ENCODE measurements at places on chromosomes 5 and 9. TPM values are rescaled to one million over a fixed set of nuclear protein-coding genes. Genes with fewer than 3 reads are reported as not detected.

PDE6A gene
- polyA plus RNA-seq: 0.06 TPM

MAN2A1 gene
- polyA plus RNA-seq: 40.4 TPM

TMEM252 gene
- polyA plus RNA-seq: 1.0 TPM

TMEM174 gene
- polyA plus RNA-seq: not detected

PIP5KL1 gene
- 5.3 TPM for polyA plus RNA-seq

DNAH5 gene
- 0.57 TPM for polyA plus RNA-seq

- no peak for DNase-seq
Observed at GRCh38 chr5:72140711-72141110, 33.4 kb downstream of the MAP1B start.

DNA sequence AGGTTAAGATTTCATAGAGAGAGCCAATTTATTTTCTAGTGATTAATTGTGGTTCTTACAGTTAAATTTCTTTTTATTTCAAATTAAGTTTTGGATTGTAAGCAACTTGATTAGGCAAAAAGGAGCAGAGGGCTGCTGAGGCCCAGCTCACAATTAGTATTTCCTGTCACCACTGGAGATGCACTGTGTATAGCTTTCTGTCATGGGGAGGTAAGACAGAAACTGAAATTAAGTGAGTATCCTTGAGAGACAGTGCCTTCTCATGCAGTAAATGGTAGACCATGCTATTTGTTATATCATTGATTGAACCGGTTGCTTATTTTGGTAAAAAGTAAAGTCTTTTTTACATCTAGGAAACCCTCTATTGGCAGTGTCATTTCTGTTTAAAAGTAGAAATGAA lies 190.7 kb downstream of the CCDC171 start:
- no peak for DNase-seq

- no peak for DNase-seq
Observed at GRCh38 chr5:125310749-125311148, 564.3 kb upstream of the ZNF608 start.

DNA sequence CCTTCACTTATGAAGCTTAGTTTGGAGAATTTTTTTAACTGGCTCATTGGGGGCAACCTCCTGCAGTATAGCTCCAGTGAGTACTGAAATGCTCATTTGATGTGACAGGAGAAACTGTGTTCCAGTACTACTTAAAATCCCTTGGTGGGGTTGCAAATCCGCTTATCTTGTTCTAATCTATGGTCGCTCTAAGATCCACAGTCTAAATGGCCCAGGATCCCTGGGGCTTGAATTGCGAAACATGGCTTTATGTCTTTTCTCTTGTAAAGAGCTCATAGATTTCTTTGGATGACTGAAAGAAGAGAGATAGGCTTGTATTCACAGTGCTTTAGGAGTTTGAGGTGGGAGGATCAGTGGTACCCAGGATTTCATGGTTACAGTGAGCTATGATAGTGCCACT lies 52.7 kb downstream of the ADAMTSL1 start:
- DNase-seq: no peak

DNA sequence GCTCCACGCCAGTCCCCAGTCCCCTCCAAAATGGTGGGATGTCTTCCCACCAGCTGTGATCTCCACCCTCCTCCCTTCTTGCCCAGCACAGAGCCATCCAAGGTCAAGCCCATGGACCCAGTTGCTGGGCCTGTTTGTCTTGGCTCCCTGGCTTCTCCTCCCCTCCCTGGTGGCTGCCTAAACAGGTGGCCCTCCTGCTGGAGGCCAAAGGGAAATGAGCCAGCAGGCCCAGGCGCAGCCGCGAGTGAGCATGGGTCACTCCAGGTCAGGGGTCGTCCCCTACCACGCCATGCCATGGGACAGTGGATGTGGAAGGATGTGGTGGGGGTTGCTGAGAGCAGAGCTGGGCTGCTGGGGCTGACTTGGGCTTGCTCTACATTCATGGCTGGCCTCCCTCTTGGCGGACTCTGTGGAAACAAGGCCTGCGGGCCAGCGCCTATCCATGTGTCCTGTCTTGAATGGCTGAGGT lies 33.6 kb downstream of the COL15A1 start:
- no peak for DNase-seq

DNA sequence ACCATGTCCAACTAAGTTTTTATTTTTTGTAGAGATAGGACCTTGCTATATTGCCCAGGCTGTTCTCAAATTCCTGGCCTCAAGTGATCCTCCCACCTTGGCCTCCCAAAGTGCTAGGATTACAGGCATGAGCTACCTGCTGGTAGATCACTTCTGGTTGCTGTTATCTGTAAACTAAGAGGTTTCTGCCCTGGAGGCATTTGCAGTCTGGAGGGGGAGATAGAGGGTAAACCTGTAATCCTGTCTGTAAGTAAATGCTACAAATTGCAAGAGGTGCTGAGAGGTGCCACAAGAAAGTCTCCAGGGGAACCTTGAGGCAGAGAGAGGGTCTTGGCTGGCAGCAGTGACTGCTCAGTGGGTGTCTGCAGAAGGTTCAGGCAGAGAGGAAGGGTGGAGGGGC lies 29.0 kb upstream of the GGTA1 start:
- no peak for DNase-seq

DNA sequence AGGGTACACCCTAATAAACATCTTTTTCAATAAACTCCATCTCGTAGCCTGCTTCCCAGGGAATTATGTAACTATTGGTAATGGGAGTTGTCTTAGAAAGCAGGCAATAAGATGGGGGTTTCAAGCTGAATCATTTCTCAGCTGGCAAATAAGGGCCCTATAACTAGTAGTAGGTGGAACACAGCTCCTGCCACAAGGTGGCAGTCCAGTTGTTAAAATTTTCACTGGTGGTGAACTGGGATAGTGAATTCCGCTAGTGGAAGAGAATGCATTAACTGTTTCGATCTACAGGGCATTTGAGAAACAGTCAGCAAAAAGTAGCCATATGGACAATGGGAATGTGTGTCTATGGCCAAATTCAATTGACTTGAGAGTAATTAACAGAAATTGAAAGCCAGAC lies 27.7 kb downstream of the PCDHB15 start:
- DNase-seq: no peak

- no peak for DNase-seq
Observed at GRCh38 chr9:76996700-76997099, 22.8 kb upstream of the FOXB2 start.

- peak; percentile 35 for DNase-seq
Observed at GRCh38 chr5:121949885-121950284, 11.9 kb upstream of the SRFBP1 start.

DNA sequence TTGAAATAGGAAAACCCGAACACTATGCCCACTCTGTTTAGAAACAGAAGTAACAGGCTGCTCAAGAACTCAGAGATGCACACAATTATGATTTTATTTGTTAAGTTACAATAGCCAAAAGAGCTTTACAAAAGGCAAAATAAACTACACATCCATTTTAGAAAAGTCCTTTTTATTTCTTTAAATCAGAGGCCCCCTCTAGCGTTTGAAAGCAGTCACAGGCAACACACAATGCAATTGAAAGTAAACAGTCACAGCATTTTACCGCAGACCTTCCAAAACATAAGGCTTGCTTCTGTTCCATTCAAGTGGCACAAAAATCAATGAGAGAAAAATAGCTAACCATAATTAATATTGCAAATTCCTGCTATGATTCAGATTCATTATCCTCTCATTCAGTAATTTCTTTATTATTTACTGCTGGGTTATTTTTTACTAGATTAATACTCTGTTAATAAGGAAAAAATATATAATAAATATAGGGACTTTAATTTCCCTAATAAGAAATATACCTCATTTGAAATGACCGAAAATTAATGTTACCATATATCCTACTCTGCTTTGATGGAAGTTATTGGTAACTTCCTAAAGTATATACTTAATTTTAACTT lies 78.3 kb downstream of the CEP120 start:
- peak; percentile 19 for DNase-seq

- DNase-seq: no peak
Observed at GRCh38 chr5:34620185-34620584, 35.9 kb upstream of the RAI14 start.

DNA sequence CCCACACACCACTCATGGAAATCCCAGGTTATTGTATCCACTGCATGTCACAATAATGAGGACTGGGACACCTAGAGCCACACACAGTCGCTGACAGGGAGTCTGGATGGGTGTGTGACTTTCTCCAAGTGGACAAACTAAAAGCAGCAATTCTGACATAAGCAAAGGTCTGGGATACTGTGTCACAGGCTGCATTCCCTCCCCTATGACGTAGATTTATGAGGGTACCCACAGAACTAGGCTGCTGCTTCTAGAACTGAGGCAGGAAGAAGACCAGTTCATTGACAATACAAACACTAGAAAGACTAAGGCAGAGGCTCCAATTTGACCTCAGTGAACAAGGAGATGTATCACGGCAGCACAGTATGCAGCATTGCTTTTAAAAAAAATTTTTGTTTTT lies 63.6 kb upstream of the TBCA start:
- DNase-seq: no peak

- no peak for DNase-seq
Observed at GRCh38 chr9:115263371-115264075, 145.6 kb upstream of the TNC start.

- DNase-seq: no peak
Observed at GRCh38 chr5:122311497-122311960, 508 bp upstream of the SNCAIP start.

GRCh38 chr9:130835441-130836298 lies 616 bp downstream of the ABL1 start:
- no peak for DNase-seq

DNA sequence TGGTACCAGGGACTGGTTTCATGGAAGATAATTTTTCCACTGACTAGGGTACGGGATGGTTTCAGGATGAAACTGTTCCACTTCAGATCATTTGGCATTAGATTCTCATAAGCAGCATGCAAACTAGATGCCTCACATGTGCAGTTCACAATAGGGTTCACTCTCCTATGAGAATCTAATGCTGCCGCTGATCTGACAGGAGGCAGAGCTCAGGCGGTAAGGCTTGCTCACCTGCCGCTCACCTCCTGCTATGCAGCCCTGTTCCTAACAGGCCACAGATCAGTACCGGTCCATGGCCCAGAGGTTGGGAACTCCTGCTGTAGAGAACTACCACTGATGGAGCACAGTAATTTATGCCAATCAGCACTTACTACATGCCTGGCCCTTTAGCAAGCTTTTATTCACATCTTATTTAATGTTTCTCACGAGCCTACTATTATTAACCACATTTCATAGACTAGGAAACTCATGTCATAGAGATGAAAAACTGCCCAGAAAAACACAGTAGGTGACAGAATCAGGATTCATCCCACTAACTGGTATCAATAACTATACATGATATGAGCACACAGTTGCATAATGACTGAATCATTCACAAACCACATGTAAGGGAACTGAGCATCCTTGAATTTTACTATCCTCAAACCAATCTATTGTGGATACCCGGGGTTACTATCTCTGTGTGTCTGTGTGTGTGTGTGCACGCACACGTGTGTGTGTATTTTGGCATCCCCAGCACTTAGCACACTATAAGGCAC lies 46.5 kb downstream of the SVEP1 start:
- DNase-seq: no peak

DNA sequence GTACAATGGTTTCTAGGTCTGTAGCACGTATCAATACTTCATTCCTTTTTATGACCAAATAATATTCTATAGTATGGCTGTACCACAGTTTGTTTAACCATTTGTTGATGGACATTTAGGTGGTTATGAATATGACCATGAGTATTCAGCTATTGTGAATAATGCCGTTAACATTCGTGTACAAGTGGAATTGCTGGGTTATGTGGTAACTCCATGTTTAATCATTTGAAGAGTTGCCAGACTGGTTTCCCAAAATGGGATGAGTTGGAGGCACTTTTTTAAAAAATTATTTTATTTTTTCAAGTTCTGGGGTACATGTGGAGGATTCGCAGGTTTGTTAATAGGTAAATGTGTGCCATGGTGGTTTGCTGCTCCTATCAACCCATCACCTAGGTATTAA lies 4.6 kb downstream of the SNX2 start:
- DNase-seq: no peak

- DNase-seq: no peak
Observed at GRCh38 chr5:143359869-143360268, 43.6 kb downstream of the NR3C1 start.

DNA sequence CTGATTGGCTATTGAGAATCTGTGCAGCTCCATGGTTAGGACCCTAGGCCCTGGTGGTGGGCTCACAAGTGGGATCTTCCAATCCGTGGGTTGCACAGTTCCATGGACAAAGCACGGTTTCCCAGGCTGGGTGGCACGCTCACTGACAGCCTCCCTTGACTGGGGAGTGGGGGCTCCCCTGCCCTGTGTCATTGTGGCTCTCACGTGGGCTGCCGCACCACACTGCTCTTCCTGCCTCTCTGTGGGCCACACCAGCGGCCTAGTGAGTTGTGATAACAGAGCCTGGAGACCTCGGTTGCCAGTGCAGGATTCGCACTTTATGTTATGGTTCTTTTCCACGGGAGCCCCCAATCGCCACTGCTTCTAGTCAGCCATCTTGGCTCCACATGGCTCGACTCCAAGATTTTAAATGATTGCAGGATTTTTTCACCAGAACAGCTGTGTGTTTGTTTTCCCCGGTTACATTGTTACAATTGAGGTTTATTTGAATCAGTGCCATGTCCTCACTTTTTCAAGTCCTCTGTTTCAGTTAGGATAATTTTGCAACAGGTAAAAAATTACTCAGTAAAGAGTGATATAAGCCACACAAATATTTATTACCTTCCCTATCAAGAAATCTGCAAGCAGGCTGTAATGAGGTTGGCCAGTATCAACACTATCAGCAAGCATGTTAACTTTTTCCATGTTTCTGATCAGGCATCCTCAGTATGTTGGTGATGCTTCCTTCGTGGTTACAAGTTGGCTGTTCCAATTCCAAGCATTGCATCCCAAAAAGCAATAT lies 253.8 kb downstream of the ZNF608 start:
- DNase-seq: no peak

GRCh38 chr5:135498637-135498995 lies 37.1 kb downstream of the NEUROG1 start:
- no peak for DNase-seq

DNA sequence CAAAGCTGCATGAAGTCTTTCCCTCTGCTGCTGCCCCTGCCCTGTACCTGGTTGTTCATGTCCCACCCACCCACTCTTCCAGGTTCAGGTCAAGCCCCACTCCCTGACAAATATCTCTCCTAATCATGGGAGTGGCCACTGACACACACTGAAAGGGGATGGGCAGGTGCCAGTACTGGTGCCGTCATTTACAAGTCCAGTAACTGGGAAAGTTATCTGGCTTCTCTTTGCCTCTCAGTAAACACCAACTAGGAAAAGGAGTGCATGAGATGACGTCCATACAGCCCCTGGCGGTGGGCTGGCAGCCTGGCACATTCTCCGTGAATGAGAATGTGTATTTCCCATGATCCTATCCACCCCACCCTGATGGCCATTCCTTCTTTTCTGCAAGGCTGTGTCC lies 225.2 kb downstream of the FSTL4 start:
- no peak for DNase-seq

DNA sequence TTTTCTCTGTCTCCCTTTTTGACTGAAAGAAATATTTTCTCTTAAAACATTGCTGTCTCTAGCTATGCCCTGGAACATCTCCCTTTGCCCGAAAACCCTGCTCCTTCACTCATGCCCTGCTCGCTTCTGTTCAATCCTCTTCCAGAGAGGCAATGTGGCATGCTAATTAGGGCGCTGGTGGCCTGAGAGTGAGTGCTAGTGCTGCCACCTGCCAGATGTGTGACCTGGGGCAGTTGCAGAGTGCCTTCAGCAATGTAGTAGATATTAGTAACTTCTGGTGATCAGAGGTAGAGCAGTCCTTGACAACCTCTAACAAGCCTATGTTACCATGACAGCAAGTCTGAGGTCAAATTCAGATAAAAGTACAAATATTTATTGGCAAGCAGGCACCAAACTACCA lies 119.5 kb upstream of the OSMR start:
- DNase-seq: no peak

GRCh38 chr9:112869917-112870316 lies 20.8 kb downstream of the SLC46A2 start:
- no peak for DNase-seq

GRCh38 chr5:149549461-149550267 lies 1.6 kb downstream of the CSNK1A1 start:
- no peak for DNase-seq

Data from forelimb muscle (tissue), 1 donor.